ENCODE measurements at places on chromosomes 2 and 18.

DNA sequence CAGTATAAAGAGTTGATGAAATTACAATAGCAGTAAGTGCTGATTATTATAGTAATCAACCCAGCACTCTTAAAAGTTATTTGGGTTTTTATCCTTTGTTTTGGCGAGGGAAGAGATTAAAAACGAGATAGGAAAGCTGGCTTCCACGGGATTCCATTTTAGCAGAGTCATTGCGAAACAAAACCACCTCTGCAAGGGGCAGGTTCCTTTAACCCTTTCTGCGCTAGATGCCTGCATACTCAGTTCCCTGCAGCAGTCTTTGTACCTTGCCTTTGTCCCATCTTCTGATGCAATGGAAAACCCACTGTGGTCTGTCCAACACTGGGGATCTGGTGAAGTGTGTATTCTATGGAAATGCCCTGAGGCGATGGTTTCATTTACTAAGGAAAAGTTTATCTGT is 2.7 kb downstream of the YPEL5 start:
- peak; percentile 42 for DNase-seq

GRCh38 chr2:12587729-12588522 is 128.8 kb upstream of the TRIB2 start:
- peak; percentile 89 for DNase-seq

GRCh38 chr2:120620025-120620793 is 115.5 kb upstream of the GLI2 start:
- DNase-seq: no peak

GRCh38 chr2:40436093-40436475 is 15.8 kb downstream of the SLC8A1 start:
- DNase-seq: peak; percentile 41

GRCh38 chr2:240233885-240234502 is 93.5 kb upstream of the OTOS start:
- DNase-seq: no peak

- no peak for DNase-seq
These were observed 307.9 kb downstream of the CLIP4 start for GRCh38 chr2:29423061-29423666.

GRCh38 chr2:233436691-233437438 is 82.6 kb downstream of the DGKD start:
- no peak for DNase-seq

DNA sequence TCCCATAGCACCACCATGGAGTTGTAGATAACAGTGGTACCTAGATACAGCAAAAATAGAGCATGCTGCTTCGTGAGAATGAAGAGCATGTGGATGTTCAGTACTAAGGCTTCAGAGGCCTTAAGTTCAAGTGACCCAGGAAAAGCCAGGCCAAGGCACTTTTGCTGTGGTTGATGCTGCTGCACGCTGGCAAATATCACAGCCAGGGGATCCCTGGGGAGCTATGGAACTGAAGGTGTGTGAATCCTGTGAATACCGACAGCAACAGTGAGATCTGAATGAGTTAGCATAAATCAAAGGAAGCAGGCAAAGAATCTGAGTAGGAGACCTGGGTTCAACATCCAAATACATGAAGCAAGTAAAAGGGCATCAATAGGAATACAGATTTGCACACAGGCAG is 158.6 kb upstream of the THUMPD2 start:
- DNase-seq: no peak
